ENCODE measurements at places on chromosomes 2 and 18.

- DNase-seq: no peak
Measured at GRCh38 chr2:5482929-5483331, 209.3 kb upstream of the SOX11 start.

GRCh38 chr2:85396531-85397470, 13.4 kb downstream of the CAPG start:
- no peak for DNase-seq

GRCh38 chr2:137172162-137172561, 406.8 kb downstream of the THSD7B start:
- no peak for DNase-seq

GRCh38 chr2:7703543-7704144, 786.4 kb downstream of the RNF144A start:
- no peak for DNase-seq

DNA sequence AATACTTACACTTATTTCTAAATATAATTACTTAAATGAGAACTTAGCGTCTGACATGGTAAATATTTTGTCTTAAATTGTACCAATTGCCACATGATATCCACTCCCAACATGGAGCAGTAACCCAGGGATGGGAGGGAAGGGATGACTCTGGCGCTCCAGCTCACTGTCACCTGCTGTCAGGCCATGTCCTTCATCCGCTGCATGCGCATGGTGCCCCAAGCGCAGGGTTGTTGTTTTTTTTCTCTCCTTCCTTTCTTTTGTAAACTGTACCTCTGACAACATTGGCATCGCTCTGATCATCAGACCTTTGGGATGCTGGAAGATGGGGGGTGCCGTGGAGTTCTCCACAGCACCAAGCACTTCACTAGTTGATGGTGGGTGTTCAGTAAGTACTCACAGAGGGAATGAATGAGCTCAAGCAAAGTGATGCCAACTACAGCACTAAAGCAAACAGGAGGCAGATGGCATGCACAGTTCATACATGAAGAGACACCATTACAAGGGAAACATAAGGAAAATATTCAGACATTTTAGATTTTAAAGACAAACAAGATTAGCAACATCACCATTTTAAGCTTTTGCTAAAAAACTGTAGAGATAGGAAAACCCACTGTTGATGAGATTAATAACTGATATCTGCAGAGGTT, 247.8 kb downstream of the GBX2 start:
- DNase-seq: no peak

- no peak for DNase-seq
Measured at GRCh38 chr2:55102056-55102812, 52.0 kb upstream of the RTN4 start.

DNA sequence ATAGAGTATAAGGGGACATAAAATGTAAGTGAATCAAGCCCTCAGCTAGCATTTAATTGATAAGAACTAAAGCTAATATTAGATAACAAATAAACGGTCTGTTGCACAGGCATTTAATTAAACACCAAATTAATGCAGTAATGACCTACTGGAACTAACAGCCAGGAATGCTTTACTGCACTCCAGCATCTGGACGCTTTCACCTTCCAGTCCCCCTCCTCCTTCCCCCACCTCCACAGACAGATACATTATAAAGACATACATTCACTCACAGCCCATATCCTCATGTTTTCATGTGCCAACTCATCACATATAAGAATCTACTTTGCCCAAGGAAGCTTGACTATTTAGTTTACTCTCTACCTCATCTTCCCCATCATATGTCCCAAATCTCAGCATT, 337.4 kb upstream of the PIK3C3 start:
- peak; percentile 48 for DNase-seq

- no peak for DNase-seq
Measured at GRCh38 chr2:174593041-174593440, 4.6 kb downstream of the WIPF1 start.

DNA sequence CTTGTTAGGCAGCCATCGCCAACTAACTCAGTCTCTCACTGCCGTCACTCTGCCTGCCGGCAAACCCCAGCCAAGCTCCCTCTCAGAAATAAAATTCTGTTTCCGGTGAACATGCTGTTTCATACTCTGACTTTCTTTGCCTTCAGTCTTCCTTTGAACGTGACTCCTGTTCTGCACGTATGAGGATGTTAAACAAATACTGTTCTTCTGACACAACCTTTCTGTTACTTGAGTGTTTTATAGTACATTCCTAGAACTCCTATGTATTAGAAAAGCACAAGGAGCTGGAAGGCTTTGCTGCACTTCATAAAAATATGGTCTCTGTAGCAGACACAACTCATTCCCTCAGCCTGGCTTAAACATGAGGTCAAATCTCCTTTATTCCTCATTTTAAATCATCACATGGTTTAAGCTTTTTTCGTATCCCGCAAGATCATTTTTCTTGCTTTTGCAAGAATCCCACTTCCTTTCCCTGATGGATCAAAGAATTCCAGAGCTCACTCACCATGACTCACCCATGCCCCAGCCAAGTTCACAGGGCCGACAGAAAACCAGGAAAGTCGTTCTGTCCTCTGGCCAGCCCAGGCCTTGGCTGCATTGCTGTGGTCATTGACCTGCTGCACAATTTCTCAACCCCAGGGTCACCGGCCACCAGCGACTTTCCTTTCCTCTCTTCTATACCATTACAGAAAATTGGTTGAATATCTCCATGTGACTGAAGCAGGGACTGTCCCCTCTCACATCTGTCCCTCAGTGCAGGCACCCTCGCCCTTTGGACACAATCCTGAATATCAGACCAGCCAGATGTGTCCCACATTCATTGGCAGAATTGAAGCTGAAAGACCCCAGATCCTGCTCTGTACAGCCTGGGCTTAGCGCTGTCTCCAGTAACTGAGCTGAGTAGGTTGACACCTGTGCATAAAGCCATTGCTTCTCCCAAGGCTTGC, 183.1 kb upstream of the ARL4C start:
- DNase-seq: no peak

- no peak for DNase-seq
Measured at GRCh38 chr2:85600951-85601770, 1.3 kb downstream of the TMEM150A start.
